Cardiac fibroblast (primary cell): ENCODE measurements at places on chromosomes 4 and X.
A peak's percentile ranks its signal among the peaks of the same experiment; 100 is the strongest.

GRCh38 chr4:180973894-180974293 is 1269.3 kb upstream of the TENM3 start:
- DNase-seq = no peak

- no peak for DNase-seq
Observed at GRCh38 chr4:145260091-145260490, 79.7 kb upstream of the OTUD4 start.

DNA sequence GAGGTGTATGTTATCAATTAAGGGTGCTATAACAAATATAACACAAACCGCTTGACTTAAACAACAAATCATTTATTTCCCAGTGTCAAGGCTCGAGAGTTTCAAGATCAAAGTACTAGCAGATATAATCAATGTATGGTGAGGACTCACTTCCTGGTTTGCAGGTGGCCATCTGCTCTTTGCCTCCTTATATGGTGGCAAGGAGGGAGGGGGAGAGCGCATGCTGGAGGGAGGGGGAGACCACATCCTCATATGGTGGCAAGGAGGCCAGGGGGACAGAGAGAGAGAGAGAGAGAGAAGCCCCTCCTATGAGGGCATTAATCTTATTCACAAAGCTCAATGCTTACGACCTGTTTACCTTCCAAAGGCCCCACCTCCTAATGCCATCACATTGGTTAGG is 372.3 kb upstream of the SPOCK3 start:
- no peak for DNase-seq

GRCh38 chrX:936979-937769 is 275.3 kb downstream of the CRLF2 start:
- no peak for DNase-seq

GRCh38 chr4:70778888-70779422 is 57.2 kb downstream of the RUFY3 start:
- DNase-seq = peak; percentile 56

DNA sequence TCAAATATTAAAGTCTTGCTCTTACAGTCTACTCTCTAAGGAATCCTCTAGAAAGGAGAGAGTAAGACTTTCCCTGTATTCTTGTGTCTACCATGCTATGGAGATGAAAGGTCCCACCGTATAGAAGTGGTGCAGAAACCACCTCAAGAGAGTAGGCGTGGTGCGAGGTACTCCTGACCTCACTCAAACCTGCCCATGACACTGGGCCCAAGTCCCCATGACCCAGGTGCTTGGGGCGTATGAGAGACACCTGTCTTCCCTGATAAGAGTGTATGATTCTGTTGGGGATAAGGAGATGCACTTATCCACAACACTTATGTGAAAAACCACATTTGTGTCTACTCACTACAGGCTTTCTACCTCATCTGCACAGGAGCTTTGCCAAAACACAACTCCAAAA is 55.0 kb upstream of the STS start:
- DNase-seq = no peak

GRCh38 chr4:2941138-2942036 is 21.8 kb downstream of the NOP14 start:
- no peak for DNase-seq

- peak; percentile 79 for DNase-seq
Observed at GRCh38 chr4:84578540-84579402, 4.2 kb upstream of the CDS1 start.

- no peak for DNase-seq
Observed at GRCh38 chr4:22500128-22500611, 15.7 kb downstream of the ADGRA3 start.

- peak; percentile 14 for DNase-seq
Observed at GRCh38 chrX:124211312-124211942, 121.0 kb upstream of the TEX13D start.

DNA sequence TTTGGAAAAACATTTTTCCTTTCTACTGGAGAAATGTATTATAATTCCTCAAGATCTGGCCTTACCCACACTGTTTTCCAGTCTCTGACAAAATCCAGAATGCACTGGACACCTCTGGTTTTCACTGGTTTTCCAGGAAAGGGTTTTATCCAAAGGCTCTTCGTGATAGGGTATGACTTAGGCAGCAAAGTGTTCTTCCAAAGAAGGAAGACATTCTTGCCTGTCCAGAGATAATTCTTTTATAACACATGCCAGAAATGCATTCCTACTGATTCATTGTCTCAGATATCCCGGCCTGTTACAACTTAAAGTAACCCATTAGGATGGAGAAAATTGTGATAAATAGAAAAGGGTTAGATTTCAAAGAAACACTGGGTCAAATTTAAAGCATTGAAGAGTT is 2343.1 kb downstream of the PCDH7 start:
- peak; percentile 45 for DNase-seq

DNA sequence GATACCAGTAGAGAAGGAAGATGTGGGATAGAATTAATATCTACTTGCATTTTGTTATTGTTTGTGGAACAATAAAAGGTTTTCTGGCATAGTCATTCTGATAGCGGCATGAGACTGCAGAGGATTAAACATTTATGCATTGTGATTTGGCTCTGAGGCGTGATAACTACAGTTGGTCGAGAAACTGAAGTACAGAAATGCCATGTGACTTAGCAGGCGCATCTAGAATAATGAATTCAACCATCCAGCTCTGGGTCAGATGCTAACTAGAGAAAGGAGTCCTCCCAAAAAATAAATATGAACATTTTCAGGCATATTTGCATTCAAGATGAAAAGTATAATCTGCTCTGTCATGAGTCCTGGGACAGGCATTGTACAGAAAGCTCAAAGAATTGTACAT is 62.8 kb downstream of the CCSER1 start:
- DNase-seq = no peak

- DNase-seq = peak; percentile 1
Observed at GRCh38 chr4:28490669-28491068, 1630.0 kb downstream of the STIM2 start.

DNA sequence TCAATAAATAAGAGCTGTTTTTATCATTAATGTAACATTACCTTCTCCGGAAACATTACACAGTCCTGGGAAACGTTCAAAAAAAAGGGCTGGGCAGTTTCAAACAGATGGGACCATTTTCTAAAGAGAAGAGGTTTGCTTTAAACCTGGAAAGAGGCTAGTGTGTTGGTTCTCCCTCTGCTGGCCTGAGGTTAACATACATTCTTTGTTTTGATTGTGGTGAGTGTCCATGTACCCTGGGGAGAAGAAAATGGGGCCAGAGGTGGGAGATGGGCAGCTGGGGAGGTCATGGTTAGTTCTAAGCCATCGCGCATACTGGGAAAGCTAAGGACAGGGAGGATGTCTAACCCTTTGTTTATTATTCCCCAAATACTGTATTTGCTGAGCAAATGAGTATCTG is 194.7 kb downstream of the CPEB2 start:
- peak; percentile 72 for DNase-seq

GRCh38 chr4:184731056-184731455 is 2.8 kb downstream of the CENPU start:
- no peak for DNase-seq

GRCh38 chr4:142850478-142850877 is 4.4 kb upstream of the INPP4B start:
- DNase-seq = peak; percentile 17

GRCh38 chrX:100368167-100368566 is 41.9 kb downstream of the PCDH19 start:
- peak; percentile 6 for DNase-seq

- DNase-seq = peak; percentile 16
Observed at GRCh38 chrX:1468250-1468772, 15.6 kb upstream of the ASMTL start.

DNA sequence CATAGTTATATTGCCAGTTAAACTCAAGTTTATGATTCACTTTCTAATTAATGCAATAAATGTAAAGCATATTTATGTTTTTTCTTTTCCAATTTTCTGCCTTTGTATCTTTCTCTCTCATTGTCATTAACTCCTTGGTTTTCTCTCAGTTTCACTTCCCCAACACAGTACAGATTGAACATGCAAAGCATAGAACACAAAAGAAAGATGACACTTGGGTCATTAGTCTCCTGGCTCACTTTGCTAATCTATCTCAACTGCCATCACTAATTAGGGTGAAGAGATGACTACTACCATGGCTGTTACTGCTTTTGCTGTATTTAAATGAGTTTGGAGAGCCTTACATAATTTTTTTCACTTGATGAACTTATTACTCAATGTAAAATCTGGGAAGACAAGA is 12.3 kb upstream of the NAA11 start:
- no peak for DNase-seq

DNA sequence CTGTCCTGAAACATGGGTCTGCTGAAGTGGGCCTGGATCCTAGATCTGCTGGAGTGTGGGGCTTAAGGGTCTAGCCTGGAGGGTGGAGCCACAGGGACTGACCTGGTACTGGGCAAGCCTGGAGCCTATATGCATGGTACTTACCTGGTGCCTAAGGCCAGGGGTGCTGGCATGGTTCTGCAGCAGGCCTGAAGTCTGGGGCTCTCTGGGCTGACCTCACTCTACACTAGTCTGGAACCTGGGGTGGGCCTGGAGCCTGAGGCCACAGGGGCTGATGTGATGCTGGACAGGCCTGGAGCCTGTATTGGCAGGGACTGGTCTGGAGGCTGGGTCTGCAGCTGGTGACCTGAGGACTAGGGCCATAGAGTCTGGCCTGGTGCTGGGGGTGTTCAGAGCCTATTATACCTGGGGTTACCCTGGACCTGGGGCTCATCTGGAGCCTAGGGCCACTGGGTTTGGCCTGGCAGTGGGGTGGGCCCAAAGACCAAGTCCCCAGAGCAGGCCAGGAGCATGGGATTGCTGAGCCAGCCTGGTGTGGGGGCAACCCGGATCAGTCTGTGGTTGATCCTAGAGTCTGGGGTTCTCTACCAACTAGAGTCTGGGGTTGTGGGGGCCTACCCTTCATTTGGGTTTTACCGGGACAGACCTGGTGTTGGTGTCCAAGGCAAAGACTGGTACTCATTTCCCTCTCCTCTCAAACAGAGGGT is 179.6 kb downstream of the SLC4A4 start:
- DNase-seq = no peak

DNA sequence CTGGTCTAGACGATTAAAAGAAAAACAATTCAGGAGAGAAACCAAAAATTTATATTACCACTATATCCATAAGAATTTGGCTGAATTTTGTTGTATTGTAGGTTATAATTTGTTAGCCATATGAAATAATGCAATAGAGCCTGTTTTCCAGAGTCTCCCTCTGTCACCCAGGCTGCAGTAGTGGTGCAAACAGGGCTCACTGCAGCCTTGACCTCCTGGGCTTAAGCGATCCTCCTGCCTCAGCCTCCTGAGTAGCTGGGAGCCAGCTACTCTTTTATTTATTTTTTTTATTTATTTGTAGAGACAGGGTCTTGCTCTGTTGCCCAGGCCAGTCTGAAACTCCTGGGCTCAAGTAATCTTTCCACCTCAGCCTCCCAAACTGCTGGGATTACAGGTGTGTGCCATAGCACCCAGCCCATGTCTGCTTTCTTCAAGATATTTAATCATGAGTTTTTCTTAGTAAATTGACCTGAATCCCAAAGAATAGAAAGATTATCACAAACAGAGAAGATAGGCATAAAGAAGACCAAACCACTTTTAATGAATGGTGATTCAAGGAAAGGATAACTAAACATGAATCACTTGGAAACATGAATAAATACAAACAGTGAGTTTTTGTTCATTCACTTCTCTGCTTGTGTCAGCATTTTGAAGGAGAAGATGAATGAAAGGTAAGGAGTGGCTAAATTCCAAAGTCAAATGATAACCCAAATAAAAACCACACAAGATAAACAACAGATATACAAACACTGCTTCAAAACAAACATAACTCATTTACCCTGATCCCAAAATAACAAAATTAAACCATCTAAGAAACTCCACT is 82.1 kb downstream of the PPP3CA start:
- no peak for DNase-seq

DNA sequence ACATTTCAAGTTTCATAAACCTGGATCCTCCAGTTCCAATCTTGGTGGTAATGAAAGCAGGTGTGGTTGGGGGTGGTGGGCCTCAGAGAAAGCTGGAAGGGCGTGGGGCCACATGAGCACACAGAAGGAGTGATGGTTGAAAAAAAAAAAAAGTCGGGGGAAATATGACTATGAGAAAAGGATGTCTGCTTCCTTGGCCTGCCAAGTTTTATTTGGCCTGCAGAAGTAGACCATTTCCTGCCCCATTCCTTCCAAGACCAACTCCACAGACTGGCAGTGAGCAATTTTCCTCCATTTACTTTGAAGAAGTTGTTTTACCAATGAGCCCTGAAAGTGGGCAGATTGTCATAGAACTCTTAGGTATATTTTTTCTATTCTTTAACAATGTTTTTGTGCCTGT is 43.3 kb downstream of the LNX1 start:
- peak; percentile 78 for DNase-seq

DNA sequence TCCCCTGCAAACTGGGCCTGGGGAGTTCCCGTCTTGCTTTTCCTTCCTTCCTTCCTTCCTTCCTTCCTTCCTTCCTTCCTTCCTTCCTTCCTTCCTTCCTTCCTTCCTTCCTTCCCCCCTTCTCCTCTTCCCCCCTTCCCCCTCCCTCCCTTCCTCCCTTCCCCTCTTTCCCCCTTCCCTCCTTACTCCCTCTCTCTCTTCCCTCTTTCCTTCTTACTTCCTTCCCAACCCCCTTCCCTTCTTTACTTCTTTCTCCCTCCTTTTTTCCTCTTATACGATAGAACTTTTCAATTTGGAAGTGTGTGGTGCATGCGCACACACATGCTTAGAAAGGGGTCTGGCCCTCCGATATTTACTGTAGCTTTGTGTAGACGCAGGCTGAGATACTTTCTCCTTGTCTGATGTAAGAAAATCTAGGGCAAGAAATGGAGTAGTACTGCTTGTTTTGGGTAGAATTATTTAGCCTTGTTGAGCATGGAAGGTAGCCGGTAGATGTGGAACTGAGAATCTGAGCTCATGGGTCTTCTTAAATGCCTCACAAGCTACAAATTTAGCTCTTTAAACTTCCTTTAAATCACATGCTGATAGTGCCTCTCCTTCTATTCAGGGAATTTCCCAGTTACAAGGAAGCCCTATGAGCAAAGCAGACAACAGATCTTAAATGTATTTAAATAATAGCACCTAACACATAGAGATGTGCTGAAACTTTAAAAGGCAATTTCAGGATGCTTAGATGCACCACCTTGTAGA is 189.6 kb downstream of the GPAT3 start:
- DNase-seq = no peak

- peak; percentile 35 for DNase-seq
Observed at GRCh38 chr4:110107866-110108265, 90.5 kb downstream of the ELOVL6 start.

DNA sequence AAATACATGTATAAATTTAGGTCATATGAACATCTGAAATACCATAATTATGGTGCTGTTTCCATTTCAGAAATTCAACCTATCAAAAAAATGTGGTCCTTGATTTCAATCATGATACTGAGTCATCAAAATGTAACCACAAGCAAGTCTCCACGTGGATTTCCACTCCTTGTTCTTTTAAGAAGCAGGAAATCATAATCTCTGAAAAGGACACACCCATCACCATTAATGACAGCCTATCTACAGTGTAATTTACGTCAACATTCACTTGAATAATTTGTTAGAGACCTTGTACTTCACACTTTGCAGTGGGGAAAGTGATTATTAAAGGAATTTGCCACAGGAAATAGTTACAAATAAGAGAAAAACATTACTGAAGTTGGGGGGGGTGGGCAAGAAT is 17.7 kb upstream of the SLC7A11 start:
- DNase-seq = peak; percentile 64

- DNase-seq = no peak
Observed at GRCh38 chr4:26611372-26611771, 27.5 kb downstream of the TBC1D19 start.
